ENCODE measurements at places on chromosomes 7 and 10.

GRCh38 chr7:46071076-46071475, 150.0 kb upstream of the IGFBP3 start:
- no peak overlapping the region for H3K4me3 ChIP-seq
- DNase-seq: no peak
- H3K4me1 ChIP-seq: no peaks in the 10 kb centered on the region
- H3K27ac ChIP-seq: no peak overlapping the region
- H3K36me3 ChIP-seq: no peaks in the 10 kb centered on the region

- H3K4me1 ChIP-seq: no peaks in the 10 kb centered on the region
- H3K27me3 ChIP-seq: no peaks in the 10 kb centered on the region
- no peak for DNase-seq
- no peaks in the 10 kb centered on the region for H3K36me3 ChIP-seq
- no peak overlapping the region for H3K4me3 ChIP-seq
These were observed 16.9 kb upstream of the FIGNL1 start for GRCh38 chr7:50466815-50467585.

- no peak for DNase-seq
- H3K4me1 ChIP-seq: peaks cover 8% of the 10 kb centered on the region
- no peaks in the 10 kb centered on the region for H3K27me3 ChIP-seq
These were observed 2.1 kb upstream of the XRCC2 start for GRCh38 chr7:152677808-152678670.

DNA sequence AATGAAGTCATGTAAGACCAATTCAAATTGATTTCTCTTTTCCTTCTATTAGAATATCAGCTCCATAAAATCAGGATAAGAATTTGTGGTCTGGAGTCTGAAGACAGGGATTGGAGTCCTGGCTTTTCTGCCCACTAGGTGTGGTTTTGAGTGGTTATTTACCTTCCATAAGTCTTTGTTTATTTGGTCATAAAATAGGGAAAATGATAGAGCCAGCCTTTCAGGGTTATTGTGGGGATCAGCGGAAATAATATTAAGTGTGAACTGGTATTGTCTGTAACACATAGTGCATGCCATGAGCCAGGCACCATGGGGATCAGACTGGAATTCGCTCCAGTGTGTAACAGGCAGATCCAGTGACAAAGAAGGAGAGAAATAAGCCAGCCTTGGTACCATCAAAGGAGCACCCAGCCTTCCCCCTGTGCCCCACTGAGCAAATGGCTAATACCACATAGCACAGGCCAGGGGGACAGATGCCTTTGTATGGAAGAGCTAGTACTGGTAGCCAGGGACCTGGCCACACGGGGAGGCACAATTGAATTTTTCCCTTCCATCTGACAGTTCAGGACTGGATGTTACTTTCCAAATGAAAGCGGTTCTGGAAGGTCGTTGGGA, 509.7 kb upstream of the PODXL start:
- DNase-seq: no peak
- H3K27ac ChIP-seq: no peak overlapping the region
- no peak overlapping the region for H3K4me3 ChIP-seq
- no peaks in the 10 kb centered on the region for H3K27me3 ChIP-seq

GRCh38 chr10:78995987-78996791, 72.6 kb upstream of the ZMIZ1 start:
- no peaks in the 10 kb centered on the region for H3K27me3 ChIP-seq
- no peak overlapping the region for H3K4me3 ChIP-seq
- DNase-seq: no peak
- H3K27ac ChIP-seq: no peak overlapping the region
- H3K36me3 ChIP-seq: no peaks in the 10 kb centered on the region

- H3K4me1 ChIP-seq: peaks cover 6% of the 10 kb centered on the region
- no peak for DNase-seq
- no peak overlapping the region for H3K4me3 ChIP-seq
- H3K27me3 ChIP-seq: no peaks in the 10 kb centered on the region
- H3K27ac ChIP-seq: peak overlapping the region; percentile 94
These were observed 1.6 kb downstream of the UBE2D4 start for GRCh38 chr7:43927810-43928209.

- DNase-seq: no peak
- no peak overlapping the region for H3K4me3 ChIP-seq
- no peaks in the 10 kb centered on the region for H3K27me3 ChIP-seq
- H3K27ac ChIP-seq: no peak overlapping the region
- H3K4me1 ChIP-seq: no peaks in the 10 kb centered on the region
- no peaks in the 10 kb centered on the region for H3K36me3 ChIP-seq
These were observed 374.8 kb upstream of the AKR1E2 start for GRCh38 chr10:4450981-4451908.

- H3K27ac ChIP-seq: no peak overlapping the region
- no peaks in the 10 kb centered on the region for H3K4me1 ChIP-seq
- no peaks in the 10 kb centered on the region for H3K36me3 ChIP-seq
- no peak overlapping the region for H3K4me3 ChIP-seq
These were observed 91.4 kb downstream of the ADARB2 start for GRCh38 chr10:1645896-1646295.

- no peaks in the 10 kb centered on the region for H3K27me3 ChIP-seq
- H3K4me3 ChIP-seq: no peak overlapping the region
- no peaks in the 10 kb centered on the region for H3K36me3 ChIP-seq
- H3K27ac ChIP-seq: no peak overlapping the region
- DNase-seq: no peak
These were observed 329.0 kb downstream of the RNLS start for GRCh38 chr10:88254091-88254490.

- H3K4me1 ChIP-seq: no peaks in the 10 kb centered on the region
- DNase-seq: no peak
- no peaks in the 10 kb centered on the region for H3K27me3 ChIP-seq
- no peaks in the 10 kb centered on the region for H3K36me3 ChIP-seq
- H3K27ac ChIP-seq: no peak overlapping the region
- H3K4me3 ChIP-seq: no peak overlapping the region
These were observed 13.2 kb downstream of the ANK3 start for GRCh38 chr10:60376221-60377041.

DNA sequence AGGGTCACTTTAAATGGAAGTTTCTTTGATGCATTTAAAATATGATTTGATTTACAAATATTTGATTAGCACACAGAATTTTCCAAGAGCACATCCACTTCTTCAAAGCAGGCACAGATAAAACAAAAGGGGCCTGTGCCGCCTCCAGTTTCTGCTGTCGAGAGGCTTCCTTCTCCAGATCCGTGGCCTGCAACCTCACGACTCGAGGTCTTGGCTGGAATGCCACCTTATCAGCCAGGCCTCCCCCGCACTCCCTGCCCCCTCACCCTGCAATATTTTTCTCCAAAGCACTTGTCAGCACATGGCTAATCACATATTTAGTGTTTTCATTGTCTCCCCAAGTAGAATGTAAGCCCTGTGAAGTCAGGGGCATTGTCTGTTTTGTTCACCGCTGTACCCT, 12.5 kb downstream of the PYROXD2 start:
- DNase-seq: no peak
- H3K36me3 ChIP-seq: no peaks in the 10 kb centered on the region
- H3K4me1 ChIP-seq: no peaks in the 10 kb centered on the region
- no peaks in the 10 kb centered on the region for H3K27me3 ChIP-seq
- no peak overlapping the region for H3K27ac ChIP-seq

- H3K4me1 ChIP-seq: peaks cover 10% of the 10 kb centered on the region
- H3K4me3 ChIP-seq: no peak overlapping the region
- H3K27me3 ChIP-seq: no peaks in the 10 kb centered on the region
These were observed 66.9 kb upstream of the AFAP1L2 start for GRCh38 chr10:114470956-114471905.

DNA sequence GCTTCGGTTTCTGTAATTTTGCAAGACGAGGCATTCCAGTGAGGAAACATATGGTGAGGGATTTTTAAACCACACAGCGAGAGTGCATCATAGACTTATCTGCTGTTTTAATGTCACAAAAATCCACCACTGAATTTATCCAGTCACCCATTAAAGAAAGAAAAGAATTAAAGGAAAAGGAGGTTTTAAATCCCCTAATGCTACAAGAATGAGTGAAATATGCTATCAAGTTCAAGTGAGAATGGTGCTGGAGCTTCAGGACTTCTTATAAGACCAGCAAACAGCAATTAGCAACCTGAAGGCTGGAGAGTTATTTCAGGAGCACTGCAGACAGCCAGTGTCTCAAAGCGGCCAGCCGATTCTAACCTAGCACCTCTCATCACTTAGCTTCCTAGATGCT, 439.1 kb upstream of the MGMT start:
- no peak for DNase-seq
- no peak overlapping the region for H3K27ac ChIP-seq
- H3K4me3 ChIP-seq: no peak overlapping the region
- peaks cover 6% of the 10 kb centered on the region for H3K4me1 ChIP-seq
- no peaks in the 10 kb centered on the region for H3K36me3 ChIP-seq

Measured in naive thymus-derived CD4-positive, alpha-beta T cell (primary cell).